ENCODE measurements at places on chromosomes 11 and 22. TPM values are rescaled to one million over a fixed set of nuclear protein-coding genes. Genes with fewer than 3 reads are reported as not detected.

DNA sequence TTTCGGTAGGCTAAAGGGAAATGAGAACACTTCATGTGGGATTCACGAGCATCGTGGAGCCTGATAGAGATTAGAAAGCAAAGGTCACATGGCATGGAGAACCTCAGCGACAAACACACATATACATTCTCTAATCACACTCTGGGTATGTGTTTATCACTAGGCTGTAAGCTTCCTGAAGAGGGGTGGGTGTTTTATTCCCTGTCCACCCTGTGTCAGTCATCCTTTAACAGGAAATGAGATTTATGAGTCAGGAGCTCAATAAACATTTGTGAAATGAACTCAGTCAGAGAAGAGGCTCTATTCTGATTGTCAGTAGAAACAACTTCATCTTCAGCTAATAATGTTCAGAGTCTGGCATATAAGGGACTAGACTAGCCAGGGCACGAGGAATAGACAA is 71.7 kb upstream of the EIF3M start:
- no peak overlapping the region for H3K27ac ChIP-seq
- H3K4me3 ChIP-seq = no peak overlapping the region
- H3K27me3 ChIP-seq = no peaks in the 10 kb centered on the region
- DNase-seq = no peak
- no peaks in the 10 kb centered on the region for H3K36me3 ChIP-seq

DNA sequence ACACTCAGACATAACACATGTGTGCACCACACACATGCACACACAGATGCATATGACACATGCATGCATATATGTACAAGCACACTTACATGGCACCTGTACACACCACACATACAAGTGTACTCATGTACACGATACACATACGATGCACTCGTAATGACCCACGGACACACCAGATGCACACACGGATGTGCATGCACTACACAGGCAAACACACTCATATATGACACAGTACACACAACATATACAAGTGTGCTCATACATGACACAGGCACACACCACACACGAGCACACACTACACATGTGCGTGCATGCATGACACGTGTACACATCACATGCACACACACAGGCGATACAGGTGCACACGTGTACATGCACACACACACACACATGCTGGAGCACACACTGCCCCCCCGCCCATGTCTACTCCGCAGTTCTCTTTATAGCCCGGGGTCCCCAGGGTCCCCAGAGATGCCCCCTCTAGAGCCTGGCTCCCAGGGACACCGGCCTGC is 4.8 kb upstream of the TH start:
- no peaks in the 10 kb centered on the region for H3K27me3 ChIP-seq
- H3K4me3 ChIP-seq = no peak overlapping the region

GRCh38 chr11:79617561-79617960 is 176.7 kb upstream of the TENM4 start:
- no peak overlapping the region for H3K4me3 ChIP-seq
- no peak for DNase-seq
- no peaks in the 10 kb centered on the region for H3K36me3 ChIP-seq
- H3K27ac ChIP-seq = no peak overlapping the region
- no peaks in the 10 kb centered on the region for H3K4me1 ChIP-seq

The SLC35F2 gene
- 35.7 TPM for total RNA-seq

GRCh38 chr11:15888556-15889345 is 467.6 kb downstream of the SOX6 start:
- H3K36me3 ChIP-seq = no peaks in the 10 kb centered on the region
- no peaks in the 10 kb centered on the region for H3K27me3 ChIP-seq
- H3K4me1 ChIP-seq = peaks cover 16% of the 10 kb centered on the region

GRCh38 chr22:48088926-48089536 is 1326.6 kb downstream of the TBC1D22A start:
- H3K4me3 ChIP-seq = no peak overlapping the region
- no peaks in the 10 kb centered on the region for H3K4me1 ChIP-seq
- DNase-seq = no peak
- no peak overlapping the region for H3K27ac ChIP-seq

The METTL15 gene
- 19.9 TPM for total RNA-seq

DNA sequence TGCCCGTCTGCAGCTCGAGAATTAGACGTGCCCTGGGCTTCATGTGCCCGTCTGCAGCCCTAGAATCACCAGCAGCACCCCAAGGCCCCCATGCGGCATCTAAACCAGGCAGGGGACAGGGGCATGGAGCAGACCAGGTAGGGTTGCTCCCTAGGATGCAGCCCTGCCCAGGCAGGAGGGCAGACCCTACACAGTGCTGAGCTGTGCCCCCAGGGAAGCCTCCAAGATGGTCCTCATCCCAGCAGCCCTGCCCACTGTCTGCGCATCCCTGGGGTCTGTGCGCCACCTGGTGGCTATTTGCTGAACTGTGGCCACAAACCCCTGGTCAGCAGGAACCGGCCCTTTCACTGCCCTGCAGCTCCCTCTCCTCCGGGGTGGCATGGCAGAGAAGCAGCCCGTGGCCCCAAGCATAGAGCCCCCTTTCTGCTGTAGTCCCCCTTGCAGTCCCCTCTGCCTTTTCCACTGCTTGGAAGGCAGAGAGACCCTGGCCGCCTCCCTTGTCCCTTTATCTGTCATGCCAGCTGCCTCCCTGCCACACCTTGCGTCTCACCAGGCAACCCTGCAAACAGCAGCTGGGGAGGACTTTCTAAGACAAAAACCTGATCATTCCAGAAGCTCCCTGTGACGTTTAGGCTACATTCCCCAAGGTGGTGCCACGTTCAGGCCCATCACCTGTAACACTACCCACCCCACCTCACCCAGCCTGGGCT is 86.6 kb downstream of the KCNQ1 start:
- DNase-seq = no peak
- H3K4me3 ChIP-seq = no peak overlapping the region
- H3K27ac ChIP-seq = no peak overlapping the region
- H3K36me3 ChIP-seq = no peaks in the 10 kb centered on the region
